ENCODE measurements at places on chromosomes 7 and 10.

DNA sequence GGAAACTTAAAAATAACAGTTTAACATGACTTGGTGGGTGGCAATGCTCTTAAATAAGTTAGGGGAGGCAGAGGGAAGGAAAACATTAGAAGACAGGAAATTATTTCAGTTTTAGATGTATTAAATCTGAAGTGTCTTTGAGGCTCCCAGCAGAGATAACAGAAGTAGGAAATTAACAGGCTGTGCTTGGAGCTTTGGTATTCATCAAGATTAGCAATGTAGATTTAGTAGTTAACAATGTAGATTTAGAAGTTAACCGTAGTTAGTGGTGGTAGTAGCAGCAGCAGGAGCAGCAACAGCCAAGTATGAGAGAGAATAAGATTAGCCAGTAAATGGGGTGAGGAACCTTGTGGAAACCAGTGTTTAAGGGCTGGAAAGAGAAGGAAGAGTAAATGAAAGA, 48.7 kb upstream of the UBN2 start:
- no peak for DNase-seq

DNA sequence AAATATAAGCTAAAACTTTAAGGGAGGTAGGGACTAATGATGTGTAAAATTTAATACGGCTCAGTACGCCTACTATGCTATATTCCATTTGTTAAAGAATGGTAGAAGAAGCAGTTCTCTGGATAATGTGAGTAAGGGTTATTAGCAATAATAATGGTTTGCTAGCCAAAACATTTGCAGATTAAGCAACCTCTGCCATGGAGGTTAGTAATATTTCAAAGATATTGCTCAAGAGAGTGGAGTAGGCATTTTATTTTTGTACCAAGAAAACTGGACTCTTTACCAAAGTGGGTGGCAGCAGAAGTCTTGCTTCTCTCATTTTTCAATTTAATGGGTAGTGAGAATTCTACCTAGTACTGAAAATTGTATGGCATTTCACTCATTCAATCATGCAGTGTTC, 158.9 kb upstream of the TMEM106B start:
- no peak for DNase-seq

DNA sequence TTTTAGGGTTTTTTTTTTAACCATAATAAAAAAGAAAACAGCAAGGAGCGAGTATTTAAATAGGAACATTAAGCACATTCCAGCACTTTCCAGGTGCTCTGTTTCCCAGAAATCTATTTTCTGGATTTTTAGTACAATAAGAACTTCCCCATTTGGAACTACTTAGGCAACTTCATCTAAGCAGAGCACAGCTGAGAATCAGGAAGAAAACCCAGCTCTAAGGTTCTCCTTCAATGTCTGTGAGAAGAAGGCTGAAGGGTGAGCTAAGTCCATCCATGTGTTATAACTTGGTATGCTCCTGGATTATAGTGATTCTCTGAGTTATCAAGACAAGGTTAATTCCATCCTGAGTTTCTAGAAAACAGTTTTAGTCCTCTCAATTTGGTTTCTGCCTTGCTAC, 181.9 kb downstream of the CYP26A1 start:
- DNase-seq: no peak

DNA sequence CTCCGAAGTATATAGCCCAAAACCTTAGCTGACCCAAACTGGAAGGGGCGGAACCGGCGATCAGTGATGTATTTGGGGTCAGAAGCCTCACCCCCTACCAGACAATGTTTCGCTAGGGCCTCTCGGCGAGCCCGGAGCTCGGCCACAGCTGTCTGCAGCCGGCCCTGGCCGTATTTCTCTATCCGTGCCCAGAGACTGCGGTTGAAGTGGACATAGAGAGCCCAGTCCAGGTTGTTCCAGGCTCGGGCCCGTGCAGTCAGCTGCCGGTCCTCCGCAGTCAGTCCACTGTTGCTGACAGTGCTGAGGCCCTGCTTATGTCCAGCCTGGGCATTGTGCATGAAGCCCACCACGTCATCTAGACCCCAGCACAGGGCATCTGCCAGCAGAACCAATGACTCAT, 1.5 kb upstream of the TRAPPC14 start:
- DNase-seq: no peak

GRCh38 chr7:147885869-147886268, 704.7 kb upstream of the C7orf33 start:
- no peak for DNase-seq

DNA sequence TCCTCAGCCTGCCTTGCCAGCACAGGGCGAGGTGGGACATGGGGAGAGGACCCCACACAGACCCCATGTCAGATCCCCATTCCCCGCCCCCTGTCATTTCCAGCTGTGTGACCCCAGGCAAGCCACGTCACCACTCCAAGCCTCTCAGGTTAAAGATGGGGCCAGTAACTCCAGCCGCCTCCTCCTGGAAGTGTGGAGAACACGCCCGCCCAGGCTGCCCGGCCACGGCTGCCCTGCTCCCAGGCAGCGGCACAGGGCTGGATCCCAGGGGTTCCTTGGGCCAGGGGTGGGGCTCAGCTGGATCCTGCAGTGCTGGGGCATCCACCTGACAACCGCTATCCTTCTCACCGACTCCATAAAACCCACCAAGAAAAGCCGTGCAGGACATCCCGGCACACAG, 86.1 kb downstream of the PDGFA start:
- DNase-seq: no peak

DNA sequence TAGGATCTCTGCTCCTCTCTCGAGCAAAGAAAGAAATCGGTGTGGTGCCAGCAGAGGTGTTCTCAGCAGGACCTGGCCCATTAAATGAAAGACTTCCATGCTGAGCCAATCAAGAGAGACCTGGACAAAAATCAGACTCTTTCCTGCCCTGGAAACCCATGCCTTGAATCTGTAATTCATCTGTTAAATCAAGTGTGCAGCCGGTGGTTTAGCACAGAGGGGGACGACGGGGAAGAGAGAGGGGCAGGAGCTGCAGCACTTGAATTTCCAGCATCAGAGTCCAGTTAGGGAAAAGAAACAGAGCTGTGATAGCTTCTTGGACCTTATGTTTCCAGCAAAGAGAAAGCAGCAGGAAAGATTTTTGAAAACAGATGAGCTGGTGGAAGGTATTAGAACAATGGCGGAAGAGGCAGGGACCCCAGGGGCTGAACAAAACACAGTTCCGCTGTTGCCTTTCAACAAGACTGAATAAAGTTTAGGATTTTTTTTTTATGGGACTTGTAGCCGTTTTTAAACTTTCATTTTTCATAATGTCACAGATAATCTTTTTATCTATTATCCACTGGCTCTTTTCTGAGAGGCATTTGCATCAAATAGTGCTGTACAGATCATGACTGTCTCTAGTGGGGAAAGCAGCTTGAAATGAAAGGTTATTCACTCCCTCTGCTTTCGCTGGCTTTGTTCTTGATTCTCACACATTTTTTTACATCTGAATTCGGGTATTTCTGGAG, 543.6 kb upstream of the GALNT17 start:
- no peak for DNase-seq

GRCh38 chr10:24414597-24414996, 205.7 kb downstream of the KIAA1217 start:
- no peak for DNase-seq

DNA sequence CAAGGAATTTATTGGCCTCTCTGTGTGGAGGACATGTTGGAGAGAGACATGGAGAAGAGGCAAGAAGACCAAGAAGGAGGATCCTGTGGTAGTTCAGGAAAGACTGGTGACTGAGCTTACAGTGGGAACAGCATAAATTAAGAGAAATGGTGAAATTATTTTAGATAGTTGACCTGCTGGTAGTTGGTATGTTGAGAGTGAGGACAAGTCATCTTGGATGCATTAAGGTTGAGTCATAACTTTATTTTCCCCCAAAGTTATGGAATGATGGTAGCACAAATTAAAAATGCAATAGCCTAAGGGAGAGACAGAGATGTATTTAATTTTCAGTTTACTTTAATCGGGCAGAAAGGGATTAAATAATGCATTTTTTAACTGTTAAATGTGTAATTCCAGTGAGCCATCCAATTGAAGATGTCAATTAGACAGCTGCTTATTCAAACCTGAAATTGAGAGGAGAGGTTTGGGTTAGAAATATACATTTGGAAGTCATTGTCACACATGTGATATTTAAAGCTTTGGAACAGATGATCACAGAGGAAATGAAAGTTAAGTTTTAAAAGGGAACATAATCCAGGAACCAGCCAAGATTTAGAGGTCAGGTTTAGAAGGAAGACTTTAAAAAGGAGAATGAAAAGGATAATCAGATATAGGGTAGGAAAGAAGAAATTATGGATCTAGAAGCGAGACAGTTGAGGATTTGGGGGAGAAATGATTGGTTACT, 80.6 kb downstream of the DGKB start:
- peak; percentile 75 for DNase-seq

DNA sequence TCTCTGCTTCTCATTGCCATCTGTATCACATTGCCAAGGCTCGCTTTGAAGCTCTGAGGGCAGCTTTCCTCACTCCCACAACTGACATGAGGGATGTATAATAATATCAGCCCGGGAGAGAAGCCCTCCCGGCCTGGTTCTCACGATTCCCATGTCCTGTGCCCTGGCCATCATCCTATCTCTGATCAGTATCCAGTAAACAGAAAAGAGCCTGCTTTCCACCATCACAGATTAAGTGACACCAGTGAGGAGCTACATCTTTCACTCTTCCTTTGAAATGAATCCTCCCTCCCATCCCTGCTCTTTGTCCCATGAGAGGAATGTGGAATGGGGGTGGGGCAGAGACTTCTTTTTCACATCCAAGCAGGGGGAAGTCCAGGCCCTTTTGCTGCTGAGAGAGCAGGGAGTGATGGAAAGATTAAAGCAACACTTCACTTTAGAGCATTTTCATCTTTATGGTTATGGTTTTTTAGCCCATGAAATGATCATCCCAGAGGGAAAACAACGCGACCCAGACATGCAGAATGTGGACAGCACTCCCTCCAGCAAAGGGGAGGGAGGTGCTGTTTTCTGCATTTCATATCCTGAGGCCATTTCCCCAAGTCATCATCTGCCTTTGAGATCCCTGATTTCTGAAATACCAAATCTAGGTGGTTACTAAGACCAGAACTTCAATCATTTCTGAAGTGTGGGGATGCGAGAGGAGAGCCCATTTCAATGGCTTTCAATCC, 84.6 kb upstream of the LYZL1 start:
- no peak for DNase-seq

- DNase-seq: peak; percentile 64
Observed at GRCh38 chr10:112649006-112649821, 202.2 kb downstream of the VTI1A start.

- no peak for DNase-seq
Observed at GRCh38 chr7:128136215-128136597, 104.9 kb upstream of the LEP start.

GRCh38 chr7:135201350-135201749, 10.0 kb downstream of the WDR91 start:
- DNase-seq: no peak

DNA sequence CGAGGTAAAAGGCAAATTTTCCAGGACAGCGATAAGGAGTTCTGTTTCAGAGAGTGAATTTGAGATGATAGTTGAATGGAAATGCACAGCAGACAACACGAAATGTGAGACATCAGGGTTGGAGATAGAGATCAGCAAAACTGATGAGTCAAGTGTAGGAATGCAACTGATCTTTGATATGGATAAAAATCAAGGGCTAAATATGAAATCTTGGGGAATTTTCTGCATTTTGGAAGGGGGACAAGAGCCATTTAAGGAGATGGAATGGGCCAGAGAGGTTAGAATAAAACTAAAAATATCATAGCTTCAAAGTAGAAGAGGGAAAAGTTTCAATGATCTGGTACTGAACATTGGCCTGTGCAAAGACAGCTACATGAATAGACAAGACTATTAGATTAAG, 11.5 kb downstream of the CISD1 start:
- DNase-seq: peak; percentile 62

GRCh38 chr10:34526758-34527730, 288.1 kb downstream of the PARD3 start:
- peak; percentile 92 for DNase-seq

GRCh38 chr7:140752533-140752932, 56.0 kb downstream of the NDUFB2 start:
- DNase-seq: no peak

DNA sequence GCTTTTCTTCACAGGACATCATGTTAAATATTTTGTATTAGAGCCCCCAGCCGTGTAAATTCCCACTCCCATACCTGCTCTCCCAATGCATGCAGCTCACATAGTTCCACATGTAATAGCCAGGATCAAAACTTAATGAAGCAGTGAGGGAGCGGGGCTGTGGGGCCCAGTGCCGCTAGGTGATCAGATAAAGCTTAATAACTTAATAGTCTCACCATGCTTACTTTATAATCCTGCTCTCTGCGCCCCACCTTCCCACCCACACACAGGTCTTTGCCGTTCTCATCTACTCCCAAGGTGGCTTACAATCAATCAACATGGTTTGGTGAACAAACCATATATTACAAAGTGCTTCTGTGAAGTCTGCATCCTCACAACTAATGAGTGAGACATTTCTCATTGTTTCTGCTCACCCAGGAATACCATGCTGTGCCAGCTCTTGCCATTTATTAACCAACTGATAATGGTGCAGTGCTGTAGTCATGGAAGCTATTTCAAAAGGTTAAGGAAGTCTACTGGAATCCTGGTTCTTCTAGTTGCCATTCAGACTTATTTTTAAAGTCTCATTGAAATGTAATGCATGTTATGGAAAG, 156.4 kb downstream of the CTTNBP2 start:
- no peak for DNase-seq

GRCh38 chr7:157841773-157842370, 505.1 kb downstream of the DNAJB6 start:
- DNase-seq: no peak

DNA sequence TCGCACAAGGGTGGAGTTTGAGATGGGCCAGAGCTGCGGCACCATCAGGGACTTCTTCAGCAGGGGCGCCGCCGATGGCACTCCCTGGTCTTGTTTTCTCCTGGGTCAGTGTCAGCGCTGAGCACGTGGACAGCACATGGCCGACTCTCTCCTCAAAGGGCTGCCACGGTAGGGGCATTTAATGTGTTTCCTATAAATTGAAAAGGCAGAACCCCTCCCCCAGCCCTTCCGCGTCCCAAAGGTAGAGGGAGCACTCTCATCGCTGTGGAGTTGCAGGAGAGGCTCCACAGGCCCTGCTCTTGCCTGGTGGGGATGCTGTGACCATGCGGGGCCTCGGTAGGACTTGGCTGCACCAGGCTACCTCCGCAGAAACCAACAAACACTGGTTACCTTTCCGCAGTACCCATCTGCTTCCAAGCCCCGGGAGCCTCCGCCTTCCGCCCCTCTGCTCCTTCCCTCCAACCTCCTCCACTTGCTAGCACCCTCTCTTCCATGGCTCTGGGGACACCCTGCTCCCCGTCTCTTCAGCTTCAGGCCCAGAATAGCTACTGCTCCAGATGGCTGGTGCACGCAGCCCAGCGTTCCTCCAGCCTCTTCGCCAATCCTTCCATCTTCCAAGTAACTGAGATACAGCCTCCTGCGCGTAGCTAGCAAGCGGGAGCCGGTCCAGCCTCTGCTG, 166.3 kb upstream of the ADCY1 start:
- DNase-seq: peak; percentile 3

DNA sequence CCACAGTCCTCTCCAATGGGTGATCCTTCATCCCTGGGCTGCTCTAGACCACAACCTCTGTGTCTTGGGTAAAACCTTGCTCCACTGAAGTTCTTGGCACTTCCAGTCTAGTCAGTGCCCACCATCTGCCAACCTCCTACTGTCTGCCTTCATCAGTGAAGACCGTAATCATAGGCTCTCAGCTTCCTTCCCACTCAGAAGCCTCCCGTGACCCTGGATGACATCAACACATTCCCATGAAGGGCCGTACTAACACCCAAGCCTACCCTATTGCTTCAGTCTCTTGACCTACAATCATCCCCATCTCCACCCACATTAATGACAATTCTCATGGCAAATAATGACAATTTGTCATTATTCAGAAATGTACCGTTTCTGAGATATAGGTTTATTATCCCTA, 27.6 kb upstream of the GARS1 start:
- no peak for DNase-seq
